Stimulated activated CD4-positive, alpha-beta T cell treated with anti-CD3 and anti-CD28 coated beads, TNF-alpha, amount 100 ng/mL, for 24 hours (primary cell): ENCODE measurements at places on chromosomes 5 and 9.

GRCh38 chr9:38350529-38350928 is 42.0 kb upstream of the ALDH1B1 start:
- DNase-seq = no peak

GRCh38 chr9:29691758-29692407 is 2118.6 kb upstream of the C9orf72 start:
- no peak for DNase-seq

DNA sequence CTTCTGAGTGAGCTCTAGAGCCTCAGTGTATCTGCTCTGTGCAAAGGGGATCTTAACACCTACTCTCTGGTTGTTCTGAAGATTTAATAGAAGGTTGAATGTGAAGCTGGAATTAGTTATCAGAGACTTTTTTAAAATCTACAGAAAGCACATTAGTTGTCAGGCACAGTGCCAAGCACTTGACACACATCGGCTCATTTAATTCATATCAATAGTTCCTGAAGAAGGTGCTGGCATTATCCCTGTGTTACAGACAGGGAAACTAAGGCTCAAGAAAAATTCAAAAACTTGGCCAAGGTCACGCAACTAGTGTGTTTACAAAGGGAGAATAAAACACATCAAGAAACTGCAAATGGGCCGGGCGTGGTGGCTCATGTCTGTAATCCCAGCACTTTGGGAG is 80.2 kb downstream of the FGF18 start:
- no peak for DNase-seq

DNA sequence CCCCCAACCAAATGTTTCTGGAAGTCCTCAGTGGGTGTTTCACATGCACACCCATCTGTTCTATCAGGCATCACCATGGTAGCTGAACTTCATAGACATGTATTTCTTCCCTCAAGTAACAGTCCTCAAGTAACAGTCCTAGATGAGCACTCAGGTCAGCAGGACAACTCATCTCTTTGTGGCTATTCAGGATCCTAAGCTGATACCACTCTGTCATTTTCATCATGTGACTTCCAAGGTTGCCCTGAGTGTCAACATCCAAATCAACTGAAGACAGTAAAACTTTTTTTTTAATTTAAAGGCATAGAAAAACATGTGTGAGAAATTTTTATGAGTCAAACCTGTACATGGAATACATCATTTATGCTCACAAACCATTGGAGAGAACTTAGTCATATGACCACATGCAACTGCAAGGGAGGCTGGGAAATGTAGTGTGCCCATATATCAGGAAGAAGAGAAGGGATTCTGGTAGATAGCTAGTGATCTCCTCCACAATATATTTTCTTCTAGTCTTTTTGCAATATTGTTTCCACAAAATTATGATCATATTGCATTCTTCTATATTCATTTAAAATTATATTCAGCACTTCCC is 64.2 kb upstream of the FST start:
- DNase-seq = no peak

DNA sequence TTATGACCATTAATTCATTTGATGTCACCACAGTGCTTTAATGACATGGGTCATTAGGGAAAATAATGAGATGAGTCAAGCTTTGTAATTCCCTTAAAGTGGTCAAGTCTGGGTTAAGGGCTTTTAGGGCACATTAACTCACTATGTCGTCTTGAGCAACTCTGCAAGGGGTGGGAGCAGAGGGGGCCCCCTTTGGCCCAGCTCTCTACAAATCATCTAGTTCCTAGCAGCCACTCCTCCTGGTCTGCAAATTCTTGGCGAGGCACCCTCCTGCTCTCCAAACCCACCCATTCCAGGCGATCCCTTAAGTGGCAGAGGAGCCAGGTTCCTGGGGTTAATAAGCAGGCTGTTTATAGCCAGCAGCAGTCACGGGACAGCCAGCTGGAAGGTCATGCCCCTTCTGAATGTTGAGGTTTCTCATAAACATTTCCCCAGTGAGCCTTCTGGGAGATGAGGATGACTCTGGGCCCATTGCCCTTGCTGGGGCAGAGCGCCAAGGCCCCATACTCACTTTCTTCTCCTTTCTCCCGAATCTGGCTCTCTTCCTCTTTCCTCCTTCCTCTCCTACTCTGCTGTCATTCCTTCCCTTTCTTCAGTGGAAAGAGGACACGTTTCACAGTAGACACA is 14.3 kb upstream of the GPX3 start:
- DNase-seq = no peak

DNA sequence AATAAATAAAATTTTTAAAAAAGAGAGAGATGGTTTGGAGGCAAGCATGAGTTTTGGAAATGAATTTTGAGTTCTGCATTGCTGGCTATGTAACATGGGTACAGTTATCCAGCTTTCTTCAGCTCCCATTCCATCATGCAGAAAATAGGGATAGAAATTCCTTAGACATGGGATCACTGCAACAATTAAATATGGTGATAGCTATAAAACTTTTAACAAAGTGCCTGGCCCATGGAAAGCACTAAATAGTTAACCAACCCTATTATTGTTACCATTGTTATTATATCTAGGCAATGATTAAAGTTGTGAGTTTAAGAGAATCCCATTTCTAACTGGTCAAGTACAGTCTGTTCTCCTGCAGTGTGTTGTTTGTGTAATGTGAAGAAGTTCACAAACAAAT is 115.4 kb upstream of the GAS1 start:
- DNase-seq = no peak

- DNase-seq = no peak
Observed at GRCh38 chr9:108019821-108020220, 530.3 kb upstream of the KLF4 start.

GRCh38 chr5:147483961-147484707 is 25.7 kb downstream of the DPYSL3 start:
- DNase-seq = no peak

- no peak for DNase-seq
Observed at GRCh38 chr5:126009566-126009965, 413.6 kb upstream of the GRAMD2B start.

GRCh38 chr5:82396396-82396795 is 118.2 kb upstream of the RPS23 start:
- no peak for DNase-seq
